ENCODE measurements at places on chromosomes 2 and 18. TPM values are rescaled to one million over a fixed set of nuclear protein-coding genes. Genes with fewer than 3 reads are reported as not detected.

- DNase-seq: no peak
Observed at GRCh38 chr2:3433776-3434400, 54.4 kb downstream of the TRAPPC12 start.

DNA sequence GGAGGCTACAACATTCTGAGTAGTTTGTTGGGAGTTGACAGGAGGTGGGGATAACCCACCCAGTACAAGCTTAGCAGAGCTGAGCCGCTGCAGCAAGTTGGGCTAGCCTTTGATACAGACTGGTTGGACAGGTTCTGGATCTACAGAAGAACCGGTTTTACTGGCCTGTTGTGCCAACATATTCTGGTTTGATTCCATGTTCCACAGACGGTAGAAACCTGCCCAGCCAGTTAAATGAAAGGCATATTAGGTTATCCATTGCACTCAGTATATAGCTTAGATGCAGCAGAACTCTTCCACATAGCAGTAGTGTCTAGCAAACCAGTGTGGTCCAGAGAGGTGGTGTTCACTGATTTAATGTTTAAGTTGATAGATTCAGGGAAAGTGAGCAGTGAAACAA lies 19.3 kb upstream of the RBBP8 start:
- no peak for DNase-seq

GRCh38 chr2:231388725-231389346 lies 6.7 kb upstream of the B3GNT7 start:
- no peak for DNase-seq

GRCh38 chr2:56102866-56103265 lies 80.9 kb upstream of the CCDC85A start:
- DNase-seq: no peak

DNA sequence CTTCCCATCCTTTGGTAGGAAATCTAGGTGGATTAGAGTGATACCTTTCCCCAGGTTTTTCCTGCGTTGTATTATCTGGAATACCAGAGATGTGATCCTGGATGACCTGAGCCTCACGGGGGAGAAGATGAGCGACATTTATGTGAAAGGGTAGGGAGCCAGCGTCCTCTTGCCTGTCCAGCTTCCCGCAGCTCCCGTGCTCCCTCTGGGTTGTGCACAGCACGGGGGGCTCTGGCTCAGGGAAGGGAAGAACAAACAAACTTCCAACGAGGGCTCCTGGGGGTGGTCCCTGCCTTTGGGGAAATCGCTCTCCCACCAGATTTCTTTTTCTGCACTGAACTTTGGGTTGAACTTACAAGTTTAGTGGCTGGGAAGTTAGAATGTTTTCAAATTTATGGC lies 215.7 kb downstream of the DYSF start:
- no peak for DNase-seq

Gene ZBTB7C
- total RNA-seq: 68.4 TPM

Data from tibial nerve (tissue), 4 donors.